ENCODE measurements at places on chromosomes 3 and 15. TPM values are rescaled to one million over a fixed set of nuclear protein-coding genes. Genes with fewer than 3 reads are reported as not detected.
A peak's percentile ranks its signal among the peaks of the same experiment; 100 is the strongest.

- H3K4me1 ChIP-seq = no peaks in the 10 kb centered on the region
- no peaks in the 10 kb centered on the region for H3K27me3 ChIP-seq
- no peak overlapping the region for H3K27ac ChIP-seq
- DNase-seq = no peak
- H3K36me3 ChIP-seq = no peaks in the 10 kb centered on the region
These were observed 308.4 kb downstream of the PDCD6IP start for GRCh38 chr3:34106879-34107278.

DNA sequence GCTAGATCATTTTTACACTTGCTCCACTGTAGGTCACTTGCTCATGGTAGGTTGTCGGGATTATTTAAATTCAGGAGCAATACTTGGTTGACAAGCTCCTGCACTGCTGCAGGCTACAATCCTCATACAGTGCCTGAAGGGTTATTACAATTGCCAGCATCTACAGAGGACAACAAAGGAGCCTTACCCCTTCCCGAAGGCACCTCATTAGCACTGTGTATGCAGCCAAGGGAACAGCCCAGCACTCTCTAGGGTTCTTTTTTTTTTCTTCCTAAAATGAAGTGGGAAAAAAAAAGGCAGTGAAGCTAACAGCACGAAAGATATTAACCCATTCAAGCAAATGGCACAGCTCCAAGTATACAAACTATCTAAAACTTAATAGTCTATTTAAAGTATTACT is 142.7 kb downstream of the ULK4 start:
- H3K4me1 ChIP-seq = no peaks in the 10 kb centered on the region
- H3K36me3 ChIP-seq = no peaks in the 10 kb centered on the region
- DNase-seq = no peak
- H3K4me3 ChIP-seq = no peak overlapping the region
- no peak overlapping the region for H3K27ac ChIP-seq

- no peak for DNase-seq
- no peak overlapping the region for H3K27ac ChIP-seq
- H3K4me3 ChIP-seq = no peak overlapping the region
- H3K27me3 ChIP-seq = no peaks in the 10 kb centered on the region
- H3K4me1 ChIP-seq = peaks cover 9% of the 10 kb centered on the region
These were observed 289.5 kb downstream of the NEK10 start for GRCh38 chr3:27079427-27080257.

DNA sequence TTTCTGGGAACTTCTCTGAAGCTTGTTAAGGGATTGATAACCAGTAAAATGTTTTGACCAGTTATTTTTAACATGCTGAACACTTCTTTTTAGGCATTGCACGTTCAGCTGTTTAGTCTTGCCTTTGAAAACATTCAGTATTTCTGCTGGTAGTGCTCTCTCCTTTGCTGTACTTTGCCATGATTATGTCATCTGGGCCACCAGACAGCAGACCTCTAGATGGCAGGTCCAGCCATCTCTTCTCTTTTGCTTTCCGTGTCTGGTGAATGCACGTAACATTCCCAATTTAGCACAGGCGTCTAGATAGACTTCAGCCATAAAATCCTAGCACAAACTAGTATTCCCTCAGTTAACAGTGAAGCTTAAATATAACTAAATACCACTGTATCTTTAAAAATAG is 57.8 kb downstream of the RAB7A start:
- peak overlapping the region; percentile 35 for H3K27ac ChIP-seq
- H3K4me3 ChIP-seq = no peak overlapping the region
- H3K4me1 ChIP-seq = peaks cover 88% of the 10 kb centered on the region
- no peaks in the 10 kb centered on the region for H3K27me3 ChIP-seq

DNA sequence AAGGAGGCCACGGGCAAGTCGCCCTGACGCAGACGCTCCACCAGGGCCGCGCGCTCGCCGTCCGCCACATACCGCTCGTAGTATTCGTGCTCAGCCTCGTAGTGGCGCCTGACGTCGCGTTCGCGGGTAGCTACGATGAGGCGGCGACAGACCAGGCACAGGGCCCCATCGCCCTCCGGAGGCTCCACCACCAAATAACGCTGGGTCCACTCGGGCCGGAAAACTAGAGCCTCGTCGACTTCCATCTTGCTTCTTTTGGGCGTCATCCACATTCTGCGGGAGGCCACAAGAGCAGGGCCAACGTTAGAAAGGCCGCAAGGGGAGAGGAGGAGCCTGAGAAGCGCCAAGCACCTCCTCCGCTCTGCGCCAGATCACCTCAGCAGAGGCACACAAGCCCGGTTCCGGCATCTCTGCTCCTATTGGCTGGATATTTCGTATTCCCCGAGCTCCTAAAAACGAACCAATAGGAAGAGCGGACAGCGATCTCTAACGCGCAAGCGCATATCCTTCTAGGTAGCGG is at the start of gene EPM2AIP1:
Gene EPM2AIP1 (minus strand): TSS at position 326 of the 520 bp plus-strand sequence. CDS start 54 bp downstream, at position 272.
- peak within 1 kb of the TSS; percentile 90 for H3K4me3 ChIP-seq
- H3K36me3 ChIP-seq = peaks cover 4% of the 10 kb centered on the region
- H3K4me1 ChIP-seq = peaks cover 59% of the 10 kb centered on the region
- no peak for DNase-seq
- peak within 1 kb of the TSS; percentile 98 for H3K27ac ChIP-seq

GRCh38 chr3:172911142-172911541 is 160.6 kb downstream of the ECT2 start:
- peaks cover 6% of the 10 kb centered on the region for H3K4me1 ChIP-seq
- H3K27me3 ChIP-seq = no peaks in the 10 kb centered on the region
- no peak for DNase-seq
- no peak overlapping the region for H3K27ac ChIP-seq

The PTH1R gene
- total RNA-seq = 5.6 TPM

The LMAN1L gene
- not detected for total RNA-seq

The RMDN3 gene
- 34.5 TPM for total RNA-seq

The PRKCD gene
- 17.5 TPM for total RNA-seq

Data from thoracic aorta (tissue), 2 donors.